ENCODE measurements at places on chromosomes 2 and 18.

- DNase-seq = no peak
Measured at GRCh38 chr18:57574866-57575265, 11.6 kb downstream of the FECH start.

DNA sequence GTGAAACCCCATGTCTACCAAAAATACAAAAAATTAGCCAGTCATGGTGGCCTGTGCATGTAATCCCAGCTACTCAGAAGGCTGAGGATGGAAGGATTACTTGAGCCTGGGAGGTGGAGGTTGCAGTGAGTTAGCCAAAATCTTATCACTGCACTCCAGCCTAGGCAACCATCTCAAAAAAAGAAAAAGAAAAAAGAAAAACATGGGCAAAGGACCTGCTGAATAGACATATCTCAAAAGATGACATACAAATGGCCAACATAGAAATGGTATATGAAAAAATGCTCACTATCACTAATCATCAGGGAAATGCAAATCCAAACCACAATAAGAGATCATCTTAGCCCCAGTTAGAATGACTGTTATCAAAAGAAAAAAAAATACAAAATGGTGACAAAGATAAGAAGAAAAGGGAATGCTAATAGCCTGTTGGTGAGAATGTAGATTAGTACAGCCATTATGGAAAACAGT, 1.4 kb upstream of the TGOLN2 start:
- no peak for DNase-seq

DNA sequence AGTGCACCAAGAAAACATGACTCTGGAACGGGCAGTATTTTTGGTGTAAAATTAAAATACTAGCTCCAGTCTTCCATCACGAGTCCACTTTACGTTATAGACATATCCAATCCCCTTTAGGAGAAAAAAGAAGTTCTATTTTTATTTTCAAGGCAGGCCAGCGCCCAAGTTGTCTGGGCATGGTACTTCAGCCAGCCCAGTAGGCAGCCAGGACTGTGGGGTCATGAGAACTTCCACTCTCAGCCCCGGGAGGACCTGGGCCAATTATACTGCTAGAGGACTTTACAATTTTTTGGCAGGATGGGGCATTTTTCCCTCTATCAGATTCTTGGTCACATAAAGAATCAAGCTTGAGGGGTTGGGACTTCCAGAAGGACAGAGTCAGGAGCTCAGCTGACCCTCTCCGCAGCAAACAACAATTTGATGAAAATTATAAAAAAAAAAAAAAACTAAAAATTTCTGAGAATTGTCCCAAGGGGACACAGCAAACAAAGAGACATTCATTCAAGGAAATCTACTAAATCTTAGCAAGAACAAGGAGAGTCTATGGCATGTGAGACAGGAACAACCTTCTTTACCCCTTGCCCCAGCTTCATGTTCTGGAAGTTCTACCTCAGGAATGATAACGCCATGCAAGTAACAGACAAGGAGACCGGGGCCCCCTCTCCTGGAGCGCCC, 37.3 kb upstream of the B3GNT2 start:
- no peak for DNase-seq

DNA sequence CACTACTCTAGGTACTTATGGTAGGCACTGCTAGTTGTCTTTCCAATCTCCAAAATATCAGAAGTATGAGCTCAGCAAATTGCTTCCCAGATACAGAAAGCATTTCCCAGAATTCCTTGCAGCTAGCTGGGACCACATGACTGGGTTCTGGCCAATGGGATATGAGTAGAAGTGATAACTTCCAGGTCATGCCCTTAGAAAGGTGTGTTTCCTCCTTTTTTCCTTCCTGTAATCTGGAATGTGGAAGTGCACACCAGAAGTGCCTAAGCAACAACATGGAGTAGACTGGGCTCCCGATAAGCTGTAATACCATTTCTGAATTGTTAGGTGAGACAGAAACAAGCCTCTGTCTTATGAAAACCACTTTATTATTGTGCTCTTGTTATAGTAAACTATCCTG, 279.8 kb downstream of the ZNF385B start:
- DNase-seq = no peak

DNA sequence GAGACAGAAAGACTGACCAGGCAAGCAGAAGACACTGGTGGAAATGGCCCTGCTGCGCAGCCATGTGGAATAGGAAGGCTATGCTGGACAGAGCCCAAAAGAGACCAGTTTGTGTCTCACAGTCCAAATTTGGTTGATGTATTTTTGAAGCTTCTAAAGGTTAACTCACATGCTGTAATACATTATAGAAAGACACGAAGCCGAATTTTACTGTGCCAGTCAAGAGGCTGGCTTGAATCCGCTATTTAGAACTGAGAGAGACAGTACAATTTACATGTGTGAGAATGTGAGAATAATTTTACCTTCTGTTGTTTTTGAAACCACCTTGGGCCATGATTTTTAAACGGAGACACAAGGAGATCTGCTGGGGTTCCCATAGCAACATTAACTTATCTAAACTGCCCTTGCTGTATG, 113.6 kb downstream of the METTL8 start:
- DNase-seq = no peak

GRCh38 chr18:41842886-41843285, 112.1 kb upstream of the PIK3C3 start:
- no peak for DNase-seq

DNA sequence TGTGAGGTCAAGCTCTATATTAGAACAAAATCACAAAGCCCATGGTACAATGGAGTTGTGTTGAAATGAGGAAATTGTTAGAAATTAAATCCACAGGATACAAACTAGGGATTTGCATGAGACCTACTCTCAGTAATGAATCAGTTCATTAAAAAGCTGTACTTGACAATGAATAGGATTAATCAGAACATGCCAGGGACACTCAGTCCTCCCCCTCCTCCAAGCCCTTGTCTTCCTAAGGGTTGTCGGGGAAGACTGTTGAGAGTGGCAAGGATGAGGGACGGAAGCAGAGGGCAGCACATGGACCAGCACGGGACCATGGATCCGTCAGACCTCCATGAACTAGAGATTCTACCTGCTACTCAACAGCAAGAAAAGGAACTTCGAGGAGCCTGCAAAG, 39.8 kb downstream of the SPRED2 start:
- DNase-seq = no peak

- peak; percentile 48 for DNase-seq
Measured at GRCh38 chr18:61893309-61893970, 633 bp upstream of the RNF152 start.

- no peak for DNase-seq
Measured at GRCh38 chr2:46458763-46459500, 20.4 kb upstream of the TMEM247 start.

GRCh38 chr2:67374481-67374880, 22.7 kb upstream of the ETAA1 start:
- no peak for DNase-seq

- DNase-seq = no peak
Measured at GRCh38 chr2:186891185-186891621, 42.2 kb upstream of the ZSWIM2 start.

DNA sequence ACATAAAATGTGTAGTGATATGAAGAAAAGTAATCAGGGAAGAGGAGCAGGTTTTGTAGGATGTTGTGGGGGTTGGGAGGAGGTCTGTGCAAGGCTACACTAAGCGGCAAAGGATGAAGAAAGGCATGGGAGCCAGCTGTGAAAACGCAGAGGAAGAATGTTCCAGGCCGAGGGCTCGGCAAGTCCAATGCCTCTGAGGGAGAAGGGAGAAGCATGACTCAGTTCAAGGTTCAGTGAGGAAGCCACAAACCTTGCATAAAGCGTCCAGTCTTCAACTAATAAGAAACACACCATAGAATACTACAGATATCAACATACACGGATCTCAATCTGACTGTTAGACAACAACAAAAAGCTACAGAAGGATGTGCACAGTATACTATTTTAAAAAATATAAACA, 16.2 kb downstream of the EPB41L3 start:
- DNase-seq = no peak

- DNase-seq = peak; percentile 88
Measured at GRCh38 chr18:26549263-26550094, 1.1 kb upstream of the KCTD1 start.

GRCh38 chr2:9299161-9300100, 92.8 kb downstream of the ASAP2 start:
- DNase-seq = no peak

DNA sequence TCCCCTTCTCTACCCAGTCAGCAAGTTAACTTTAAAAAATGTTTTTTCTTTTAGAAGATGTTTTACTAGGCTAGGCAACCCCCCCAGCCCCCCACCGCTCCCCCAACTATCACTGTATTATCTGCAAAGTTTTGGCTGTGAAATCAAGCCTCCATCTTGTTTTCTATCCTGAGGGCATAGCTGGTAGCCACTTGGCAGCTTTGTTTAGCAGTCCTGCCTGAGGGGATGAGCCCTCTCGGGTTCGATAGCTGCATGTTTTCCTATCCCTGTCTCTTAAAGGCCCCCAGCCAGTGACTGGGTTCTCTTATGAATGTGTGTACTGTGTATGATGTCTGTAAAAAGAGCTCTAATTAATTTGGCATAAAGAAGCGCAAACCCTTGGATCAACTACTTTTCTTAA, 43.4 kb downstream of the MRO start:
- no peak for DNase-seq

DNA sequence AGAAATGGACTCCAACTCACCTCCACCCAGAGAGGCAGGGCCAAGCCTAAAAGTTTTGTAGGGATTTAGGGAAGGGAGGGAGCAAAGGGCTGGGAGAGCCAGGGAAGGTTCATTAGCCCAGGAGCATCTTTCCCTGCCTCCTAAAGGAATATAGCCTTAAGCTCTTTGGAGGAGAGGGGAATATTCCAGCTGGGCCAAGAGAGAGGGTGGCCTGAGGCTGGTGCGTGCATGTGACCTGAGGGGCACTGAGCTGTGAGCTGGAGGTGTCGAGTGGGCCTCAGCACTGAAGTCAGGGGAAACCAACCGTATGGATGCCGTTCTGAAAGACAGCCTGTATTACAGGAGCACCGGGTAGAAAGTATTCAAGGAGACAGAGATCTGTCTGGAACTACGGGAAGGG, 112.6 kb downstream of the KLHL29 start:
- no peak for DNase-seq

DNA sequence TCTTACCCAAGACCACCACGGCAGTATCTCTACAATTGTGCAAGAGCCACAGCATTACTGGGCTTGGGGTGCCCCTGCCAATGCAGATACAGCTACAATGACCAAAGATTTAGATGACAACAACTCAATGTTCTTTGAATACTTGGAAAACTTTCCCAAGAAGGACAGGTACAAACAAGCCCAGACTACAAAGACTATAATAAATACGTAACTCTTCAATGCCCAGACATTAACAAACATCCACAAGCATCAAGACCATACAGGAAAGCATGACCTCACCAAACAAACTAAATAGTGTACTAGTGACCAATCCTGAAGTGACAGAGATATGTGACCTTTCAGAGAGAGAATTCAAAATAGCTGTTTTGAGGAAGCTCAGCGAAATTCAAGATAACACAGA, 62.8 kb downstream of the ICA1L start:
- no peak for DNase-seq

GRCh38 chr2:128727404-128727803, 408.7 kb upstream of the HS6ST1 start:
- DNase-seq = no peak

- DNase-seq = no peak
Measured at GRCh38 chr18:10304853-10305252, 149.6 kb upstream of the APCDD1 start.

- DNase-seq = no peak
Measured at GRCh38 chr2:120437604-120438000, 91.7 kb downstream of the INHBB start.

- no peak for DNase-seq
Measured at GRCh38 chr2:84613082-84613481, 96.8 kb downstream of the DNAH6 start.

GRCh38 chr2:128736689-128737545, 418.2 kb upstream of the HS6ST1 start:
- DNase-seq = peak; percentile 76

GRCh38 chr2:43240766-43241150, 14.4 kb upstream of the ZFP36L2 start:
- no peak for DNase-seq

- no peak for DNase-seq
Measured at GRCh38 chr2:95316466-95317122, 19.4 kb downstream of the KCNIP3 start.

DNA sequence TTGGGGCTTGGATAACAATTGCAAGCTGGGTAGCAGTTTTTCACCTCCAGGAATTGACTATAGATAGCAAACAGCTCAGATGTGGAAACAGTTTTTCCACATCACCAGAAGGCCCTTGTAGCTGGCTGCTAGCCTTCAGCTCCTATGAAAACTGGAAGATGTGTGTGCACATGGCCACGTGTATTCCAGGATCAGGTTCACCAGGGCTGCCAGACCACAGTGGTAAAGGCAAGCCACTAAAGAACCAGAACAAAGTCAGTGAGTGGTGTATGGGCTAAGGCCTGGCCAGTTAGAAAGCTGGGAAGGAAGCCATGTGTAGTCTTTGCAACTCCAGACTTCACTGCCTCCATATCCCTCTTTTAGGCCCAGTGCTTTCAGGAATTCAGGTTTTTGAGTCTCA, 12.9 kb downstream of the LRRTM1 start:
- no peak for DNase-seq

DNA sequence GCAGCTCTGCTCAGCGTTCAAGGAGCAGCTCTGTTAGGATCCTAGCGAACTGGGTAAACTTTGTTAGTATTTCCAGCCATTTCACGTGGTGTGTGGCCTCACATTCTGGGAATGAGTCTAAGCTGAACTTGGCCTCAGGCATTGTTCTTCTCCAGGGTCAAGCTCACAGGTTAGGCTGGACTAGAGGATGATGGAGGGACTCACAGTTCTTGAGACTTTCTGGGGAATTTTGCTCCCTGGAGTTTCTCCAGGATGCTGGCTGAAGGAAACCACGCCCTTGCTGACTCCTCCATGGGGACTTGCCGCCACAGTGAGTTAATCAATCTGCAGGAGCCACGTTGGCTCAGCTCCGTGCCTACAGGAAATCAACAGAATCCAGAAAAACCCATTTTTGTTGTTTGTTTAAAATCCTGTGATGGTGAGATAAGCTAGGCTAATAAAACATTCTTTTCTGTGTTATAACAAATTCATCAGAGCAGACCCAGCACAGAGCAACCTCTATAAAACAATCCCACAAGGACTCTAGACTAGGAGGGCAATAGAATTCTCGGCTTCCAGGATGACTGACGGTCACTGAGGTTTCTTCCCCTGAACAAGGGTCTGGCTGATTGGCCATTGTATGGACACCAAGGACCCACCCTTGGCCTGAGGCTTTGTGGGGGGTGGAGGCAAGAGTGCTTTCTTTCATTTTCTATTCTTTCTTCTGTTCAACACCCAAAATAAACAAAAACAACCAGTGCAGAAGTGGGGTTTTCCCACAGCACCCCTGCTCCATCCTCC, 12.6 kb downstream of the CNDP1 start:
- DNase-seq = no peak

GRCh38 chr2:115427436-115427835, 985.0 kb downstream of the DPP10 start:
- DNase-seq = no peak

GRCh38 chr2:70658476-70658875, 104.8 kb upstream of the TGFA start:
- DNase-seq = no peak
